ENCODE measurements at places on chromosomes 4 and X.

DNA sequence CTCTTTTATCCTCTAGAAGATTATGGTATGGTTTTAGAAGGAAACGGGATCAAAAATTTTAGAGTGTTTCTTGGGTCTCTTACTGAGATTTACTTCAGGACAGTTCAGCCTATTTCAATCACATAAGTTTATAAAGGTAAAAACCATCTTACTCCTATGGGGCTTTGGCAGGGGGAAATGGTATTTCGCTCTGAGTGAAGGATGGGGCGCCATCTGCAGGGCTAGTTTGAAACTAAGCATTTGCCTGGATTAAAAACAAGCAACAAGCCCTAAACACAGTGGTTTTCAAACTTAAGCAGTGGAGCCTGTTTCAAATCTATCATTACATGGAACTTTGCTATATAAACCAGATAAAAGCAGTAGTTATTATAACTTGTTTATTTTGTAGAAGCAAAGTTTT lies 361.5 kb upstream of the FMR1 start:
- DNase-seq: no peak

- no peak for DNase-seq
Measured at GRCh38 chrX:122119361-122119760, 1064.7 kb upstream of the GRIA3 start.

DNA sequence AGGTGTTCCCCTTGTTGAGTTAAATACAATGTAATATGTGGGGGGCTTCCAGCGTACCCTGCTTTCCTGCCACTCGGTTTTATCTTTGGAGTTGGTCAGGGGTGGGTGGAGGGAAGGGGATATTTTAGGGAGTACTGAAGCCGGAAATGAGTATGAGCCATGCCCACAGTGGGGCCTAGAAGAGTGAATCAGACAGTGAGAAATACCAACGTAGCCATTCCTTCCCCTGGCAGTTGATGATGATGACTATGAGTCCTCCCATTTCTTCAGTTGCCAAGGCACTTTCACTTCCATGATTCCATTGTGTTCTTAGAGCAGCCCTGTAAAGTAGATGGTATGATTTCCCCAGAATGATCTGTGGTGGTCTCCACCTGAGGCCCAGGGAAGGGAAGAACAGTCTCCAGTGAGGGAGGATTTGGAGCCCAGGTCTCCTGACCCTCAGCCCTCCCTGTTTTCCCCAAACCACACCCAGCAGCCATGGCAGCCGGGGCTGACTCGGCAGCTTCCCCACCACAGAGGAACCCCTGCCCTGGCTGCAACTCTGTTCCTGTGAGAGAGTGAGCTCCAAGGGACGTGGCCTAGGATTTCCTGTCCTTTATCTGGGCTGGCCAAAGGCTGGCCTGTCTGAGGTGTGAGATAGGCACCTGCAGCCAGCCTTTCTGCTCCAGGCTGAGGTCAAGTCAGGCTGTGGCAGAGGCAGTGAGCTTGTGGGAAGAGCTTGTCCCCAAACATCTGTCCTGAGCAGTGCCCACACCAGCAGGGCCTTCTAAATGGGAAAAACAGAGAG lies 52.7 kb downstream of the STARD8 start:
- DNase-seq: no peak

DNA sequence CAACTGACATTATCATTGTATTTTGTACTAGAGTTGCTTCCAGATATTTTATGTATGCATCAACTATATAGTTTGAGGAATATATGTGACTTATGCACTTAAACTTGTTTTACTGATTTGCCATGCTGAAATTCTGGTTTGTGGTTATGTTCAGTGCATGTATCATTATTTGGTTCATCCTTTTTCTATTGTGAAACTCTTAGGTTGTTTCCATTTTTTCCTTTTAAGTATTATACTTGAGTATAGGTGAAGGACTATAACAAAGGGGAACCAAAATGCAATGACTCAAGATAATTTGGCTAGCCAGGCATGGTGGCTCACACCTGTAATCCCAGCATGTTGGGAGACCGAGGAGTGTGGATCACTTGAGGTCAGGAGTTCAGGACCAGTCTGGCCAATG lies 21.1 kb upstream of the EPGN start:
- DNase-seq: no peak

DNA sequence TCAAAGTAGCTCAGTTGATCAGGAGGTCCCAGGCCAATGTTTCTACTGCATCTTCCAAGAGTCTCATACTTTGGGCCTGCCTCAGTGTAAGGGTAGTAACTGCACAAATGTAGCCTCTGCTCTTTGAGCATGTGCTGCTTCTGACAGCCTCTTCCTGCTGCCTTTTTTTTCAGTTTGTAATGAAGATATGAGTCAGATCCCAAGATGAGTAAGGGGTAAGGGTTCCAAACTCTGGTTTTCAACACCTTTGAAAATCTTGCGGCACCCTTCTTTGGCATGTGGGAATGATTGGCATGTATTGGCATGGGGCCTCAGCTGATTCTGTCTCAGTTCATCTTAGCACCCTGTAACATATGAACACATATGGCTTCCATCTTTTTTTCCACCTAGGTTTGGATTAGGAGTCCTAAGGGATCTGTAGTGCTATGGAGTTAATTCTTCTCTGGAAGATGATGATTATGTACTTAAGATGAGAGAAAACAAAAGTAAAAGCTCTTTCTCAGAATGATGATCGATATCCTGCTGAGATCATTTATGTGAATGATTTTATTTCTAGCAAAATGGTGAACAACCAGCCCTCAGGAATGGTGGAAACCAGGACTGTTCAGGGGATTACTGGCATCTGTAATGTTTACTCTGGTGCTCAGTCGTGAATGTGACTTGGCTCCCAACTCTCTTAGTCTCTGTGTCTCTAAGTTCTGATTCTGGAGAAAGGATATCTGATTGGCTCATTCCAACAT lies 118.7 kb upstream of the PRPS2 start:
- DNase-seq: no peak

DNA sequence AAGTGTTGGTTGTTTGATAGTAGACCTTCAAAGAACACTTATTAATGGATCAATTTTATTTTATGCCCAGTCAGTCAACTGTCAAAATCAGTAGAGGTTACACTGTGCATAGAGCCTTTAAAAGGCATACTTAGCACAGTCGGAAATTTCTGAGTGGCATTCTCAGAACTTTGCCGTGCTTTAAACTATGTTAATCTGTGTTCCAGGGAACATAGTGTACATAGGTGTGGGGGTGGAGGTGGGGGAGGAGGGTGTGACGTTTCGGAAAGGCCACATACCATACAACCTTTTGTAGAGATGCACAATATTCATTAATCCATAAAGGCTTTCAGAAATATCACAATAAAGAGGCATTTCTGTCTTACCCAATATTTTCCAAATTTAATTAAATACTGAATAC lies 75.8 kb downstream of the RS1 start:
- no peak for DNase-seq

GRCh38 chr4:94610145-94610544 lies 147.6 kb upstream of the BMPR1B start:
- peak; percentile 30 for DNase-seq

- DNase-seq: no peak
Measured at GRCh38 chr4:39390603-39391002, 16.1 kb upstream of the KLB start.

GRCh38 chr4:98564852-98565251 lies 93.6 kb downstream of the TSPAN5 start:
- DNase-seq: no peak

DNA sequence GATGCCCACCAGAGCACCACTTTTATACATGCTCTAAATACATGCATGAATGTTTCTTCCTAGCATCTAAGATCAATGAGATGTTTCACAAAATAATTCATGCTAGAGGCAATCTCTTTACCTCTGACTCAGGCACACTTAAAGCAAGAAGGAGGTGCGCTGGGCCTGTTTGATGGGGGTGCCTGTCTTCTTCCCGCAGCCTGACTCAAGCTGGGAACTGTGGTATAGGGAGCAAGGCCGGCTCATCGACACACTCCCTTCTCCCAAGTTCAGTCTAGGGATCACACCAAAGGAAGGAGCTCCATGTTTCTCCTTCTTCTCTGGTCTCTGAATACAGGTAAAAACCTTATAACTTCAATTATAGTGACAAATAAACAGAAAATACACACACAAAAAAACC lies 333.8 kb upstream of the MAD2L1 start:
- no peak for DNase-seq

- no peak for DNase-seq
Measured at GRCh38 chr4:123547216-123548165, 150.9 kb downstream of the SPRY1 start.

DNA sequence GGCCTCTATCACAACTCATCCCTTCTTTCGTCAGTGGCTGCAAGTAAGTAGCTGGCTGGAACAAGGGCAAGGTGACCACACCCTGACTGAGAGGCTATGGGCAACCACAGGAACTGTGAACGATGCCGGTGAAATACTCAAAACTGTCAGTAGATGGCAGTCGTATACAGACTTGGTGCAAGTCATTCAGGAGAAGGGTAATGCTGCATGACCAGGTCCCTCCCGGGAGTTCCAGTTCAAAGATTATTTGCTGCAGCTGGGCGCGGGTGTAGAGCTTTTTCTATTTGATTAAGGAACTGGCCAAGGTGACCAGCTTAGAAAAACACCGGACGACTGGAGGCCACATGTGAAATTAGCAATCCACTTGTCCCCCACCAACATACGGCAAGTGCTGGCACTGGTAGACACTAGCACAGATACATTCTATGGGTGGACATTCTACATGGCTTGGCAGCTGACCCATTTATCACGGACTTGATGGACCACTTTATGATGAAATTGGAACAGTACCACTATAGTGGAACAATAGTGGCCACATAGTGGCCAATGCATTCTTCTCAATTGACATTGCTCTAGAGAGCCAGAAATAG lies 726.6 kb downstream of the TRAM1L1 start:
- no peak for DNase-seq

DNA sequence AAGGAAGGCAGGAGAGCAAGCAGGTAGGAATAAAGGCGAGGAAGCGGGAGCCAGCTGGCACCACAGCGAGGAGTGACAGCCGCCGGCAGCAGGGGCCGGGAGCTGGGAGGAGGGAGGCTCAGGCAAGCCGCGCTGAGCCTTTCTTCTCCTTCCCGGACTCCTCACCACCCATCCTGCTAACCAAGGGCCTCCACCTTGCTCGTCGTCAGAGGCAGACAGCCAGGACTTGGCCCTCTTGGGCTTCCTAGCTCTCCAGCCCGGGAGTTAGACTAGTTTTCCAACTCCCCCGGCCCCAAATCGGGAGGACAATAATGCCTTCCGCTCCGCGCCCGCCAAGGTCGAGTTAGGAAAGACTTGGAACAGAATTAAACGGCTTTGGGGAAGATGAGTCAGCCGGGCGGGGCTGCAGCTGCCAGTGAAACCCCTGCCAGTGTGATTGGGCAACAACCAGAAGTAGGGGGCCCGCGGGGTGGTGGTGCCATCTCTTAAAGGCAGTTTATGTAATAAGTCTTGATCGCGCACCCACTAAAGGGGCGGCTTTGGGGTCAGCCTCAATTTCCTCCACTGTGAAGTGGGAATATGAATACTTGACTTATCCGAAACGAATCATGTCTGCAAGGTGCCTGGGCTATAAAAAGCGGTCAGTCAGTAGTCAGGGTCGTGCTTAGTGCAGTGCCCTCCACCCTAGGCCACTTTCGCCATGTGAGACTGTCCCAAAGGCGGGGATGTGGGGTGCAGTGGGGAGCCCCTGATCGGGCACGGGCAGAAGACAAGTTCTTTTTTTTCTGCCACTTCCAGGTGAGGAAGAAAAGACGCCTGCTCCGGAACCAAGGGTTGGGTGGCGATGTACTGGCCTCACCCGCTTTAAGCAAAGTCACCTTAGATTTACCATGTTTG lies 6.7 kb upstream of the HSD17B10 start:
- no peak for DNase-seq

- no peak for DNase-seq
Measured at GRCh38 chrX:111114806-111115205, 18.8 kb downstream of the PAK3 start.

- DNase-seq: no peak
Measured at GRCh38 chr4:94407846-94408245, 43.9 kb upstream of the PDLIM5 start.

DNA sequence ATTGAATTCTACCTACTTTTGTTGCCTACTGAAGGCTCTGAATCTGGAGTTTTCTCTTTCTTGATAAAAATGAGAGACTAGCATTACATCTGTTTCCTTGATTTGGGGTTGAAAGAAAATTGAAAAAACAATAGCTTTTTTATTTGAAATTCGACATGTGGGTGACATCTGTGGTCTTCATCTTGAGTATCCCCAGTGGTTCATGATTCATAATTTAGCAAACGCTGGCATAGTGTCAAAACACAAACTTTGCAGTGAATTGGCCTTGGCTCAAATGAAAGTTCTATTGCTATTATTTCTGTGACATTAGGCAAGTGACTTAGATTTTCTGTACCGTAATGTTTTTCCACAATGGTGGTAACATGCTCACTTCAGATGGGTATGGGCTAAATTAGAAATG lies 747.6 kb downstream of the PCDH7 start:
- no peak for DNase-seq

DNA sequence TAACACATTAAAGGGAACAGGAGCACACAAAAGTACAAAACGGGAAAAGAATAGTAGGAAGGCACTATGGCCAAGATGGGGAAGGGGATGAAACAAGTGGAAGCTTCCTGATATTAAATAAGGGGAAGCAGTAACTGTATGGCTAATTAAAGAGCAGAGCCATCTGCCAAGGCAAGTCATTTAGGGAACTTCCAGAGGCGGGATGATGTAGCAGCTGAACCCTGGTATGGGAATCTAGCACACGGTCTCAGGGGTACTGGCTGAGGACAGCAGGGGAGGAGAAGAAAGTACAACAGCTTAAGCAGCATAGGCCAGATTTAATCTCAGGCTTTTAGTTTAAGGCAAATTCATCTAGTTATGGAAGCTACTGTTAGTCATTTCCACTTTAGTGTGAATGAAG lies 59.1 kb downstream of the IGFBP7 start:
- DNase-seq: no peak

DNA sequence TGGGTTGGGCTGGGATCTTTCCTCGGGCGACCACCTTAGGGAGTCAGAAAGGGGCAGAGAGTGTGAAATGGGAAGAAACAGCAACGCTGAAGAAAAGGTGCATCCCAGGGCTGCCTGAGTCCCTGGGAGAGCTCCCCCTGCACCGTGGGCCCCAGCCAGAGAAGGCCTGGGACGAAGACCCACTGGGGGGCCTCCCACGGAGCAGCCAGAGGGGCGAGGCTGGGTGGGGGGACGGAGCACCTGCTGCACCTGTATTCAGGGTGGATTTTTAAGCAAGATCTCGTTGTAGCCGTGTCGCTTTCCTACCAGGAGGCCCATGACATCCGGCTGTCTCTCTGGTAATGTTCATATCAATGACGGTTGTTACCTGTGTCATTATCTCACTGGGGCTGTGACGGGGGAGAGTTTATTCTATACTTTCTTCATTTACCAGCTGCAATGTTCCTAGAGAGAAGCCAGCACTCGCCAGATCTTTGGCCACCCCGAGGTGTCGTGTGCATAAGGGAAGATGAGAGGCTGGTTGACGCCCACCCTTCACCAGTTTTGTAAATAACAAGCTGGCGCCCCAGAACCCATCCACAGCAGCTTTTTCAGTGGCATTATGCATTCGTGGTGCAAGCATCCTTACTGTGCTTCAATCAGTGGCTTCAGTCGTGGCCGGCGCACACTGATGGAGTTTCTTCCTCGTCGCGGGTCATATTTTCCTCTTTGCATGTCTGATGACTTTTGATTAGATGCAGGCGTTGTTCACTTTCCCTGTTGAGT lies 5.6 kb upstream of the PCGF3 start:
- no peak for DNase-seq

Data from stimulated activated naive CD4-positive, alpha-beta T cell (primary cell).